ENCODE measurements at places on chromosomes 4 and X. TPM values are rescaled to one million over a fixed set of nuclear protein-coding genes. Genes with fewer than 3 reads are reported as not detected.
A peak's percentile ranks its signal among the peaks of the same experiment; 100 is the strongest.

- no peak within 1 kb of the TSS for H3K27ac ChIP-seq
- H3K36me3 ChIP-seq = no peaks in the 10 kb centered on the region
- DNase-seq = no peak
- no peaks in the 10 kb centered on the region for H3K27me3 ChIP-seq
Measured at GRCh38 chrX:136647677-136648360, at the start of gene CD40LG. CD40LG (plus strand) TSS chrX:136648158; CDS start chrX:136648249, 91 bp downstream.

GRCh38 chr4:184752496-184753275 is 18.8 kb upstream of the CENPU start:
- H3K27ac ChIP-seq = no peak overlapping the region
- H3K4me3 ChIP-seq = no peak overlapping the region
- no peaks in the 10 kb centered on the region for H3K27me3 ChIP-seq
- no peak for DNase-seq

DNA sequence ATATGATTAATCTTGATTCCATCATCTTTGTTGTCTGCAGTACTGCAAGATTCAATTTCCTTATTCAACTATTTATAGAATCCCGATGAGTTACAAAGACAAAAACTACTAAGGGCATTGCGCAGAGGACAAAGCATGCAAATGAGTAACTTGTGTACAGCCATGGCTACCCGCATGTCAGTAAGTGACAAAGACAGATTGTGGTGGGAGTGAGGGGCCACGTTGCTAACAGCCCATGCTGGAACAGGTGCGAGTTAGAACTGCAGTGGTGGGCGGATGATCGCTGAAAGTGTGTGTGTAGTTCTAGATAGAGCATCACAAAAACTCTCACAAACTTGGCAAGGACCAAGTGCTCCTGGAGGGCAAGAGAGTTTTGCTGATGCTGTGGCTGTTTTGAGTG is 49.5 kb downstream of the ACOX3 start:
- DNase-seq = no peak
- H3K4me3 ChIP-seq = no peak overlapping the region
- no peak overlapping the region for H3K27ac ChIP-seq
- H3K36me3 ChIP-seq = peaks cover 4% of the 10 kb centered on the region

DNA sequence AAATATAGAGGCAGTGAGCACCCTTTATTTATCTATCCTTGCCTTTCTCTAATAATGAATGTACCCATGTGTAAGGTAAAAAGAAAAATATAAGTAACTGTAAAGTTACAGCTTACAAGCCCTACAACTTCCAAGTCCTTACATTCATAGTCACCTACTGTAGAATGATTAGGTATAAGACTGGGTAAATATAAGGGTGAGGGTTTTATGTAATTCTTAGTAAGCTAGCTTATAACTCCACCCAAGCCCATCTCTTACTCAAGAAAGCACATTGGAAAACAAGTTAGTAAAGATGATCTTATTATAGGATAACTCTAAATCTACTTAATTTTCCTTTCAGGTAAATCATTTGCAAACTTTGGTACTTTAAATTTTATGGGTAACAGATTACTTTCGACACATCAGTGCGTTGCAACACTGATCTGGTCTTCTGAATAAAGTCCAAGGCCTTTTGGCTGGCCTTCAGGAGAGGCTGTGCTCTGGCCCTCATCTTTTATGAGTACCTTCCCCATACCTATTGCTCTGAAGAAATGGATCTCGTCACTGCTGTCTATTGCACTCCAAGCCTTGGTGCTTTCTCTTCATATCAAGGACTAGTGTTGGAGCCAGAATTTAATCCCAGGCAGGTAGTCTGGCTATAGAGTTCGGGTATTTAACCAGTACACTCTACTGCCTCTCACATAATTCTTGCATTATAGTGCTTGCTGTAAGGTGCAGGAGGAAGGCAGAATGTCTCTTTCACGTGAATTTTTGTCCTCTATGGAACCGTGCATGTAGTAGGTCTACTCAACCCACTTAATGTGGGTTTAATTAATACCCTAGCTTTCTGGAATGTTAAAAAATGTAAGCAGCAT is 443.6 kb upstream of the AR start:
- no peak for DNase-seq
- H3K4me3 ChIP-seq = no peak overlapping the region
- no peaks in the 10 kb centered on the region for H3K36me3 ChIP-seq
- no peak overlapping the region for H3K27ac ChIP-seq
- H3K27me3 ChIP-seq = no peaks in the 10 kb centered on the region

DNA sequence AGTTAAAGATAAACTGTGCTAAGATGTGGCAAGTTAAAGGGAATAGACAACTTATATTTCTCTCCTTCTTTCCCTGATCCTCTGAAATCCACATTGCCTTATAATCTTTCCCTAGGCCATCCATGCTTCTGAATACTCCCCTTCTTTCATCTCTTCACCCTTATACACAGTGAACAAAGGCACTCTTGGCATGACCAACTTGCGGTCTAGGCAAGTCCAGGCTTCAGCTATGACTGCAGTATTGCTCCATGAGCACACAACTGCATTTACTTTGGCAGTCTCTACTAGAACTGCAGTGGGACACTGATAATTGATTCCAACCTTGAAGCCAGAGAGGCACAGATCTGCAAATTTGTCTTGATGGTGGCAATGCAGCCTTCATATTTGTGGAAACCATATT is 24.2 kb upstream of the UBA6 start:
- no peak overlapping the region for H3K27ac ChIP-seq
- no peaks in the 10 kb centered on the region for H3K4me1 ChIP-seq
- peaks cover under 1% of the 10 kb centered on the region for H3K36me3 ChIP-seq

DNA sequence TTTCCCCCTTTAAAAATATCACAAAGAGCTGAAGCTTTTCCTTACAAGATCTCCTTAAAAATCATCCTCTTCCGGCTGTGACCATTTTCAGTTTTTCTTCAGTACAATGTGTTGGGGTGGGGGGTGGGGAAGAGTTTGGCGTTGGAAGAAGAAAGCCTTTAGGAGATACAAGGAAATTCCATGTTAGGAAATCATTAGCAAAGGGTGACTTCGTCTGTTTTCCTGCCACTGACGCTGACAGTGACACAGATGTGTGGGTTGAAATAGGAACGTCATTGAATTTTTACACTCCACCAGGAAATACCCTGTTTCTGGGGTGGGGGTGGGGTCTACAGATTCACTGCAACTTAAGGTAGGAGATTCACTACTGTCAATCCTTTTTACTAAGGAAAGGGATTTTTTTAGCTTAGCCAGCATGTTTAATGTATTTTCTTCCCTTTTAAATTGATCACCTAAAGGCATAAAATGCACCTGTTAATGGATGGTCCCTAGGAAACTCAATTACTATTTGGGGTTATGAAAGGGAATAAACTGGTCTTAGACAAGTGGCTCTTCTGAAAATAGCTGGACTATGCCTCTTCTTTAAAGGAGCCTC is 3.9 kb downstream of the MAMLD1 start:
- no peaks in the 10 kb centered on the region for H3K4me1 ChIP-seq
- no peak overlapping the region for H3K4me3 ChIP-seq
- DNase-seq = no peak
- H3K36me3 ChIP-seq = no peaks in the 10 kb centered on the region
- H3K27me3 ChIP-seq = peaks cover 2% of the 10 kb centered on the region

DNA sequence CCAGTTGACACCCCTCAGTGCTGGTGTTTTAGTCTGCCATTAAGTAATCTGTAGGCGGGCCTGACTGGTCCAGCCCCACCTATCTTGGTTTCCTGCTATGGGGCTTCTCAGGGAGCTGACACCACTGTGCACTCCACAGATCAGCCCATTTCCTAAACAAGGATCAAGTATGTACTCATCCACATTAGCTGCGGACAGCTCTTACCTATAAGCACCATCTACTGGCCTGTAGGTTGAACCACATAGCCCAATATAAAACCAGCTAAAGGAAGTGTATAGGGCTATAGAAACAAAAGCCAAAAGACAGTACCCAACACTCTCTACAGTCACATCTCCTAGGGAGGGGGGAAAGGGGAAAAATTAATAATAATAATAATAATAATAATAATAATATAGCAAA is 353.5 kb upstream of the CXorf51B start:
- no peak overlapping the region for H3K4me3 ChIP-seq
- H3K36me3 ChIP-seq = no peaks in the 10 kb centered on the region
- no peak for DNase-seq
- H3K27ac ChIP-seq = no peak overlapping the region
- no peaks in the 10 kb centered on the region for H3K27me3 ChIP-seq
- H3K4me1 ChIP-seq = no peaks in the 10 kb centered on the region

- no peak overlapping the region for H3K4me3 ChIP-seq
- H3K4me1 ChIP-seq = no peaks in the 10 kb centered on the region
- no peak overlapping the region for H3K27ac ChIP-seq
Measured at GRCh38 chr4:72314869-72315268, 254.2 kb downstream of the ADAMTS3 start.

DNA sequence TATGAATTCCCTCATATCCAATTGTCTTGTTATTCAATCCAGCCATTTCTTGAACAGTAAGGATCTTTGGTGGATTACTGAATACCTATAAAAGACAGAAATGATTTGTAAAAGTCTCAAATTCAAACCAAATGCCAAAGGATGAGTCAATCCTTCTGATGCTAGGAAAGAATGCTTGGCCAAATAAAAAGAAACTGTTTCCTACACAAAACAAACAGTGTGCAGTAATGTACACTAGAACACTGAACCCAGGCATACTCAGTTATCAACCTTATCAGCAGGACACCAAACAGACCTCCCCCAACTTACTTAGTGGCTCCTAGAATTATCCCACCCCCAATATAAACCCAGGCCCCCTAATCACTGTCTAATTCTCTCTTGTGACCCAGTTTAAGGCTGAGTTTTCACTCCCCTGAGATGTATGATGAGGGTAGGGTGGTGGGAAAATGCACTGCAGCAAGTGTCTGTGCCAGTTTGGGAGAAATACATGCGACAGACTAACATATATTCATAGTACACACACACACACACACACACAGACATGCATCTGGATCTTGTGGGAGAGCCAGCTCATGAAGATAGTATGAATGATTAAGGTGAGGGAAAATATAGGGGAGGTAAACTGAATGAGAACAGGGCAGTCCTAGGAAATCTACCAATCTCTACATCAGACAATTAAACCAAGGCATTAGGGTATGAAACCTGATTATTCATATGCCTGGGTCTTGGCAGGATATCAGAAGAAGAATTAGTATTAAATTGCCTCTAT is 35.0 kb downstream of the CLDN2 start:
- H3K36me3 ChIP-seq = no peaks in the 10 kb centered on the region
- no peak overlapping the region for H3K4me3 ChIP-seq
- no peak overlapping the region for H3K27ac ChIP-seq
- H3K27me3 ChIP-seq = no peaks in the 10 kb centered on the region

DNA sequence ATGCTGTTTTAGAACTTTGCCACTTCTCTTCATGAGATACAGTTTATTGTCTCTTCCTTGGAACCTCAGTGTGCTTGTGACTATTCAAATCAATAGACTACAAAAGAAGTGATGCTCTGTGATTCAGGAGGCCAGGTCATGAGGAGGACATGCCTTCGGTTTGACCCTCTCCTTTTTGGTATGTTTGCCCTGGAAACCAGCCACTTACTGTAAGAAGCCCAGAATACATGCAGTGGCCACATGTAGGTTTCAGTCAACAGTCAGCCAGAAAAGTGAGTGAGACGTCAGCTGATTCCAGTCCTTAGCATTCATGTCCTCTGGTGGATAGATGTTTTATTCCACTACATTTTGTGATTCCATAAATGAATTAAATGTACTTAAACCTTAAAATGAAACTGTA is 328.7 kb downstream of the PCDH18 start:
- H3K27ac ChIP-seq = no peak overlapping the region
- no peaks in the 10 kb centered on the region for H3K4me1 ChIP-seq
- no peaks in the 10 kb centered on the region for H3K27me3 ChIP-seq
- no peak overlapping the region for H3K4me3 ChIP-seq
- no peak for DNase-seq

DNA sequence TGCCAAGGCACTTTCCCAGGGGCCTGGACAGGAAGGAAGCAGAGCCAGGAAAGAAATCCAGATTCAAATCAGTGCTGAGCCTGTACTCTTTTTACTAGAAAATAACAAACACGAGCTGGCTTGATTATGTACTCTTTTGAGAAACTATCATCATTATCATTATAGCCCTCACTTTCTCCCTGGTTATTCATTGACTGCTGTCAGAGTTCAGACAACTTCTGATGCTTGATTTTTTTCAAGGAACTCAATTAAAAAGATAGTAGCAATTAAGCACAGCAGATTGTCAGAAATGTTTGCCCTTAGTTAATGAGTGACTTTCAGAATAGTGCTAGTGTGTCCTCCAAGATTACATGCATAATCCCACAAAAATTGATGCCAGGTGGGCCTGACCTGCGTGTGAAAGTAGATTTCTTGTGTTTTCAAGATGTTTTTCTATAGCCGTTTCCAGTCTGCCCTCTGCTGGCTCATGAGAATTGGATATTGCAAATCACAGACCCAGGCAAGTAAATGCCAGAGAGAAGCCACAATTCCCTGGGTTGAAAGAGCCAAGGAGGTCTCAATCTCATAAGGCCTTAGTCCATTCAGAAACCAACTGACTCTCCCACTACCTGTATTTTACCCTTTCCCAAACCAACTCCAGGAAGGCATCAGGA is 14.3 kb upstream of the PNPLA4 start:
- no peaks in the 10 kb centered on the region for H3K36me3 ChIP-seq
- no peaks in the 10 kb centered on the region for H3K27me3 ChIP-seq
- 0 out of 2 replicates have a peak, but pooled peaks cover 3% of the 10 kb centered on the region for H3K4me1 ChIP-seq
- H3K27ac ChIP-seq = no peak overlapping the region
- DNase-seq = no peak
- H3K4me3 ChIP-seq = no peak overlapping the region

- H3K4me1 ChIP-seq = peaks cover 15% of the 10 kb centered on the region
- no peak for DNase-seq
- H3K27me3 ChIP-seq = no peaks in the 10 kb centered on the region
- no peaks in the 10 kb centered on the region for H3K36me3 ChIP-seq
- peak overlapping the region; percentile 3 for H3K4me3 ChIP-seq
Measured at GRCh38 chr4:88012647-88013046, 5.2 kb downstream of the PKD2 start.

GRCh38 chrX:136783159-136783558 is 2.4 kb upstream of the ARHGEF6 start:
- DNase-seq = no peak
- H3K27ac ChIP-seq = no peak overlapping the region
- no peak overlapping the region for H3K4me3 ChIP-seq
- no peaks in the 10 kb centered on the region for H3K36me3 ChIP-seq
- no peaks in the 10 kb centered on the region for H3K27me3 ChIP-seq

DNA sequence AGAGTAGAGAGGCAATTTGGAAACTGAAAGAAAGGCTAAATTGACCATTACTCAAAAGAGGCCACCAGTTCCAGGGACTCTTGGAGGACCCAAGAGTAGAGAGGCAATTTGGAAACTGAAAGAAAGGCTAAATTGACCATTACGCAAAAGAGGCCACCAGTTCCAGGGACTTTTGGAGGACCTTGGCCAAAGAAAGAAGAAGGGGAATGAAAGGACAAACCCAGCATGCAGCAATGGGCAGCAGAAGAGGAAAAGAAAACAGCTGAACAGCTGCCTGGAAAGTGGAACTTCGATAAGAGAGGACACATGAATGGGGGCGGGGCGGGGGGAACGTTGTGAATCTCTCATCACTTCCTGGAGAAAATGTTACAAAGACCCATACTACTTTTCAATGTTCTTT is 80.8 kb downstream of the PALLD start:
- H3K4me3 ChIP-seq = no peak overlapping the region
- H3K27me3 ChIP-seq = no peaks in the 10 kb centered on the region
- no peaks in the 10 kb centered on the region for H3K4me1 ChIP-seq
- no peaks in the 10 kb centered on the region for H3K36me3 ChIP-seq
- no peak for DNase-seq

The CLTRN gene
- not detected for polyA plus RNA-seq

The TBC1D19 gene
- 2.5 TPM for polyA plus RNA-seq

The IL3RA gene
- polyA plus RNA-seq = 14.7 TPM

The ARHGEF9 gene
- polyA plus RNA-seq = 15.1 TPM

The MAGEA11 gene
- not detected for polyA plus RNA-seq

The RIBC1 gene
- polyA plus RNA-seq = 1.0 TPM

The CYSLTR1 gene
- polyA plus RNA-seq = 20.5 TPM
